ENCODE measurements at places on chromosomes 1 and 21.
A peak's percentile ranks its signal among the peaks of the same experiment; 100 is the strongest.

GRCh38 chr1:177873238-177873637 lies 96.6 kb downstream of the SEC16B start:
- DNase-seq: no peak

- DNase-seq: no peak
Measured at GRCh38 chr1:36769886-36770830, 264.2 kb downstream of the GRIK3 start.

DNA sequence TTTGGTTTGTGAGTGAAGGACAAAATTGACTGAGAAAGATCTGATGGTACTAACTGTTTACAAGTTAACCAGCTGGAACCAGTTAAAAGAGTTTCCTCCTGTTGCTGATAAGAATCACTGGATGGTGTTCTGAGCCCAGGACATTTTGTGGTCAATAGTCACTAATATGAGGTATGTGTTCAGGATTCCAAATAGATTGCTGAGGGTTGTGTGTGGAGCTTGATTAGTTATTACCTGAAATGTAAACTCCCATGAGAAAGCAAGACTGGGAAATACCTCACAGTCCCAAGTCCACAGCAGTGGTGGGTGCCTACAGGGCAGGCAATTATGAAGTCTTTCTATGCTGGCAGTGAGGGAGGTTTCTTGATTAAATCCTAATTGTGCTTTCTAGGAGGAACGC lies 164.6 kb downstream of the DNM3 start:
- no peak for DNase-seq

DNA sequence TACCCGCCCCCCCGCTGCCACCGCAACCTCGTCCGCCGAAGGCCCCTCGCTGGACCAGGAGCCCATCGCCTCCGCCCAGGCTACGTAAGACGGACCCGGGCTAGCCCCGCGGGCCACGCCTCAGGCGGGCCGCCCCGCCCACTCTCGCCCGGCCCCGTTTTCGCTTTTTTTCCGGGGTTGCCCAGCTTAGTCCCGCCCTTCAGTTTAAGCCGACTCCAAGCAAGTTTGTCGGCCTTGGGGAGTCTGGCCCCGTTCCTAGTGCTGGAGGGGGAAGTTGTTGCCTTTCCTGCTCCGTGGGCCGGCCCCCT lies 3.0 kb downstream of the RUSC1 start:
- peak; percentile 84 for DNase-seq

DNA sequence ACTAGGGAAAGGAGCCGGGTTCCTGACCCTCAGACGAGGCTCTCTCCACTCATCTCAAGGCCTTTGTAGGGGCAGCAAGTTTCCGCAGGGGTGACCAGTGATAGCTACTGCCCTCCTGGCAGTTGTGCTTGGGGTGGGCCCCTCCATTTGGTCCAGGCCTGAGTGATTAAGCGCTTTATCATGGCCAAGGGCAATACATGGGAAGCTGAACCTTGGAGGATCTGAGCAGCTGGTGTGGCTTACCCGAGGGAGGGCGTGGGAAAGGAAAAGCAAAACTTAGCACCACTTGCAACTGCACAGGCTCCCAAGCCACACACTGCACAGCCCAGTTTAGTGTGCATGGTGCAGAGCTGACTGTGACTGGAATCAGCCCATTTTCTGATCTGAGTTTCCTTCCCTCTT lies 47.8 kb downstream of the GADD45A start:
- DNase-seq: no peak

DNA sequence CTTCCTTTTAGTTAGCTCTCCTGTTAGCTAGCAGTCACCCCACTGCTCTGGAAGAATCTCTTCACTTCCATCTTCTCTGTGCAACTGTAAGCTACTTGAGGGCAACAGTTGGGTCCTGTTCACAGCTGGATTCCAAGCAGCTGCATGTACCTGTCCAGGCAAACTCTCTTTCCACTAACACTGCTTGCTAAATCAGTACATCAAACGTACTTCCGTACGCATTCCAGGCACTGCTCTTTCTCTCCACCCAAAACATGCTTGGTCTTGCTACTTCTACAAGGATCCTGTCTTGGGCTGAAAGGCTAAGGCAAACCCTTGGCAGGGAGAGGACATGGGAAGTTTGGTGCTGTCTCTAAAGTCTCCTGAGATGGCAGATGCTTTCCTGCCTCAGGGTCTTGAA lies 139.2 kb upstream of the CACNA1E start:
- DNase-seq: no peak

GRCh38 chr1:97778718-97779117 lies 142.1 kb downstream of the DPYD start:
- DNase-seq: no peak

DNA sequence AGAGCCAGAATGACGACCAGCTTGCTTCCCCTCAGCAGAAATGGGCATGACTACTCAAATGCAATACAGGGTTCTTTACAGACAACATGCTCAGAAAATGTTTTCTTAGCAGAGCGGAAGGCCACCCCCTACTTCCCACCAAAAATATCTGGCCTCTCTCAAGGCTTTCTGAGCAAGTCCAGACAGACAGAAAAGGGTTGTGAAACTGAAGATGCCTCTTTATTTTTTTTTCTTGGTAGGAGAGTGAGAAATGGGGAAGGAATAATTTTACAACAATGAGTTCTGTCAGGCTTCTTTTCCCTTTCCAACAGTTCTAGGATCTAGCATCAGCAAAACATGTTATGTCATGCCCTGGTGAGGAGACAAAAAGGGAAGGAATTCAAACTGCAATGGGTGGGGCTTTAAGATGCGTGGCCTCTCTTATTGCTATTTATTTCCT lies 172.0 kb upstream of the CAMK1G start:
- no peak for DNase-seq

GRCh38 chr21:28754127-28754611 lies 238.5 kb downstream of the LTN1 start:
- no peak for DNase-seq

- no peak for DNase-seq
Measured at GRCh38 chr1:76259270-76259669, 184.7 kb downstream of the ST6GALNAC3 start.

DNA sequence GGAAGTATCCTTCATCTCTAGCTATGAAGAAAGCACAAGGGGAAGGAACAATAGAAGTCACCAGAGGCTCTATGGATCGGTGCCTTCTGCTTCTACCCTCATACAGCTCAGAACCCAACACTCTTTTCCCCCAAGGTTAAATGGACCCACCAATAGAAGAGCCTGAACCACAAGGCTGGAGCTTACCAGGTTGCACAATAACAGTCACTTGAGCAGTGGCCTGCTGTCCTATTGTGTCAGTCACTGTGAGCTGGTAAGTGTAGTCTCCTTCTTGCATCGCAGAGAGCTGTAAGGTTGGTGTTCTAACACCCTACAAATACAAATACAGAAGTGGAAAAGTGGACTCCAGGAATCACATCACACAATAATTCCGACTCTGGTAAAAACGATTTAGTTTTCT lies 103.0 kb downstream of the KIAA0319L start:
- no peak for DNase-seq

GRCh38 chr1:37070126-37070525 lies 35.8 kb upstream of the GRIK3 start:
- no peak for DNase-seq

- no peak for DNase-seq
Measured at GRCh38 chr1:27576806-27577227, 27.1 kb downstream of the AHDC1 start.

- DNase-seq: no peak
Measured at GRCh38 chr1:67570486-67571143, 114.4 kb upstream of the GADD45A start.

DNA sequence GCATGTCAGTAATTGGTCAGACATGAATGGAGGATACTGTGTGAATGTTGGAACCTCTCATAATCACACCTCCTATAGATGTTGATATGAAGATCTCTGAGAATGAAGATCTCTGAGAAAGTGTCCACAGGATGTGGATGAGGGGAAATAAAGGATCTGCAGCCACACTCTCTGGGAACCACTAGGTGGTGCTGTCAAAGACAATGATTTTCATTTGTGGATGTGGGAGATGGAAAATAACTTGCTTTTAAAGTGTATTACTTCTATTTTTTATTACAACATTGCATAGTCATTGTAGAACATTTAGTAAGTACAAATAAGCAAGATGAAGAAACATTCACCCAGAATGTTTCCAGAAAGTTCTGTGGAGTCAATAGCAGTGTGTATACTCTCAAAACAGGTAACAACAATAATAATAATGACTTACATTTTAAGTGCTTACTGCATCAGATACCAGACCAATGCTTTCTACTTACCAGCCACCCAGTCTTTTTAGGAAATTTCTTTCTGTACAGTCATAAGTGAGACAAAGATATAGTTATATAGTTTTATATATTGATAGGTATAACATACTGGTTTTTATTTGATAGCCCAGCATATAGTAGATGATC lies 128.2 kb downstream of the ATG4C start:
- no peak for DNase-seq

- no peak for DNase-seq
Measured at GRCh38 chr1:248751635-248752034, 3.9 kb downstream of the LYPD8 start.

DNA sequence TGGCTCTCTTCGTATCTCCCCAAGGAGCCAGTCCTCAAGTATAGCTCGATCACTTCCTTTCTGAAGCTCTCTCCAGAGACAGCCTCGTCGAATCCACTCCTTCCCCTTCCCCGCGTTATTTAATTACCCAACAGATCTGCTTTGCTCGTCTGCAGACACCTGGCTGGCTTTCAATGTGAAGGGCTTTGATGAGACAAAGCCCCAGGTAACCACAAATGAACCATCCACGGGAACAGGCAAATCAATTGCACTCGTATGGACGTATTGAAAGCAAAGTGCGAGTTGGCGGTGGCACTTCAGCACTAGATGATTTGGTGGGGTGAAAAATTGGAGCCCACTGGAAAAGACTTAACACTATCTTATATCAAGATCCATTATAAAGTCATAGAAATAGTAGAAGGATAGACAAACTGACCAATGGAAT lies 364 bp upstream of the BCAR3 start:
- DNase-seq: no peak

DNA sequence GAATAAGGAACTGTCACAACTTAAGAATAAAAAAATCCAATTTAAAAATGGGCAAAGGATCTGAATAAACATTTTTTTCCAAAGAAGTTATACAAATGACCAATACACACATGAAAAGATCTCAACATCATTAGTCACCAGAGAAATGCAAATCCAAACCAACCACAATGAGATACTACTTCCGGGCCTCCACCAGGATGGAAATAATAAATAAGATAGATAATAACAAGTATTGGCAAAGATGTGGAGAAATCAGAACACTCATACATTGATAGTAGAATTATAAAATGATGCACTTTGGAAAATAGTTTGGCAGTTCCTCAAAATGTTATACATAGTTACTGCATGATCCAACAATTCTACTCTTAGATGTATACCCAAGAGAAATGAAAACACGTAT lies 18.7 kb downstream of the ZSWIM5 start:
- no peak for DNase-seq

DNA sequence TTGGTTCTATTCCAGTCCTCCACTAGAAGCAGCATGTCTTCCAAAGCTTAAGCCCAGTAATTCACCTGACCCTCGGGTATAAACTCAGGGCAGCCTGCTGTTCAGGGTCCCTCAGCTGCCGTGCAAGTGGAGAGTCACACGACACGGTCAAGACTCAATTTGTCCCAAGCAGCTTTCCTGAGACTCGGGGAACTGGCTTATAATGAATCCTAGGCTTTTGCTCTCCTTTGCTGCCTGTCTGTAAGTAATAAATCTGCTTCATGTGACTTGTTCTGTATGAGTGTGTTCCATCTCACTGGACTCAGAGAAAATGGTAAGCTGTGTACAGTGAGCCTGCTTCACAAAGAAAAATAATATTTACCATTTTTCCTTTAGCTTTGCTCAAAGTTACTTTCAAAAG lies 119.8 kb downstream of the CYYR1 start:
- no peak for DNase-seq

DNA sequence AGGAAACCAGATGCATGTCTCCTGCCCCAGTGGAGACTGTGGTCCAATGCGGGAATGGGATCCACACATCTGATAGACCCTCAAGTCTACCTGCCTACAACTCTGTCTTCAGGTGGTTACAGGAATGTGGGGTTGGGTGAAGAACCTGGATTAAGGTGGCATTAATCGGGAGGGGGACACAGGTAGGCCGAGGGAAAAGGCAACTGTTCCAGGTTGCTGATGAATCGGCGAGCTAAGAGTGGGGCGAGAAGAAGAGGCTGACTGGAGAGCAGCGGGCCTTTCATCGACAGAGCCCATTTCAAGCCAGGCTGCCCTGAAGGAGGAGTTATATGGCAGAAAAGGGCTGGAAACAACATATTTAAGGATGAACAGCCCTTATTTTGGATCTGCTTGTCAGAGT lies 836 bp downstream of the CD2 start:
- DNase-seq: no peak

- peak; percentile 75 for DNase-seq
Measured at GRCh38 chr1:204513117-204513716, 3.0 kb upstream of the MDM4 start.

DNA sequence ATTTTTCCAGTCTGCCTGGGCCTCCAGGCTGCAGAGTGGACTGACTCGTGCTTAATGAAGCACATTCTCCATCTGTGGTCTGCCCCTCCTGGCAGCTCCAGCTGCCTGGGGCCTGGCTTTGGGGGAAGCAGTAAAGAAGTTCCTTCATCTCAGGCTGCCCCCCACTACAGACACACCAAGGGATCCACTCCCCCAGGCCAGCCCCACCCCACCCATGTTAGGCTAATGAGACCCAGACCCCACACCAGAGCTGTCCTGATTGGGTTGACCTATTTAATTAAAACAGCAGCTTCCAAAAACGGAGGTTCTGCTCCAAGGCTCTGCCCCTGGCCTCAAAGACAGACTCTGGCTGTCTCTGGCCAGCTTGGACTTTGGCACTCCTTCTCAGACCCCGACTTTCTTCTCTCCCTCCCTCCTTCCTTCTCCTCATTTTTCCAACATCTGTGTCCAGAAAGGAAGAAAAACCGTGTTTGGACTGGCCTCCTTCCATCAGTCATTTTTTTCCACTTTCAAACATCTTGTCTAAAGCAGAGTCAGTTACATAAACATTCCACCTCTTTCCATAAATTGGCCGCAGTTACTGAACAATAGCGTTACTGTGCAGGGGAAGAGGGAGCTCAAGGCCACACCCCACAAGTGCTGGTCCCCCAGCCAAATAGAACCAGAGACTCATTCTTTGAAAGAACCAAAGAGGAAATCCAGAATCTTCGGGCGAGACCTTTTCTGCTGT lies 29.7 kb downstream of the SERTAD4 start:
- no peak for DNase-seq

GRCh38 chr1:172273647-172274396 lies 146.7 kb upstream of the C1orf105 start:
- no peak for DNase-seq

GRCh38 chr1:187938092-187938491 lies 1109.3 kb downstream of the PLA2G4A start:
- DNase-seq: no peak

Data from activated CD4-positive, alpha-beta T cell treated with anti-CD3 and anti-CD28 coated beads, Interleukin-2, amount 10 ng/mL, durations not matched to agents 7 days and 5 days (primary cell).